AG08395 (cell line): ENCODE measurements at places on chromosomes 7 and 10.

- no peak for DNase-seq
Observed at GRCh38 chr10:70759781-70760180, 25.4 kb downstream of the TBATA start.

DNA sequence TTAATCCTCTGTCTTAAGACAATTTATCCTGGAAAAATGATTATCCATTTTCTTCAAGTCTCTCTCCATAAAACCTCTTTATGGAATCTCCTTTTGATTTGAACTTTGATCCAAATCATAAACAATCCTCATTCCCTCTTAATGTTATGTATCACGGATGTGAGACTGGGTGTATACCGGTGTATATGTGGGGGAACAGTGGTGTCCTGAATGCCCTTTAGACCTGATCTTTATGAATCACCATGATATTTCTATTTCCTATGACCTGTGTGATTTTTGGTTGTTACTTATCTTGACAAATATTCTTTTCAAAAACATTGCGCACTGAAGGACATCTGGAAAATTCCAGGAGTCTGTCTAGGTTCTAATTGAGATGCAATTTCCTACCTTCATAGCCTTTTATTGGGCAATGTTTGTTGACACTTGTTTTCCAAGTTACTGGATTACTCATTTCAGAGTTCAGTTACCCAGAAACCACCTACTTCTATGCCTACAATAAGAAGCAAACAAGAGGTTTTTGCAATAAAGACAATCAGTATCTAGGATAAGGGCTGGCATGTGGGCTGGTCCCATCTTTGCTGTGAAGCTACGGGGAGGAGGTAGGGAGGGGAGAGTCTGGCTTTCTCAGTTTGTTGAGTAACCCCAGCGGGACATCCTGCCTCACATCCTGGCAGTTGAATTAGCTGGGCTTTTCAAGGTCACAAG is 190.4 kb downstream of the CTTNBP2 start:
- no peak for DNase-seq

DNA sequence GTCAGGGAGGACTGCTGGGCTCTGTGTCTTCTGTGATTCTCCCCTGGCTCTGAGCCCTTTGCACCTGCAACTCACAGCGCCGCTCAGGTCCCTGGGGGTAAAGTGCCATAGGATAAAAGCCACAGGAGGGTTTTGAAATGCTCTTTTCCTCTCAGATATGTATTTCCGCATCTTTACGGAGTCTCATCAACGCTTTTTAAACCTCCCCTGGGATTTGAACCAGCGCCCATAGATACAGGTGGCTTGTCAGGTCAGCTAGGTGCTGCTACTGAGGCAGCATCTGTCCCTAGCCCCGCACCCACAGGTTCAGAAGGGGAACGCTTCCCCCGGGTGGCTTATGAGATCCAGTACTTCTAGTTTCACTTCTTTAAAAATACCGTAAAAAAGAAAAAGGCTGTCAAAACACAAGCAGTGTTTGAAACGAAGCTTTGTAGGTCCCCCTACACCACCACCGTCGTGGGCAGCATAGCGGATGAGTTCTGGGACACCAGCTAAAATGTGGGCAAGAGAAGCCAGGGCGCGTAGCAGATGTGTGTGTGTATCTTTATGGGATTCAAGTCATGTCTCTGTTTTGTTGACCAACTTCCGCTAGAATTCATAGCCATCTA is 173.5 kb downstream of the CUX1 start:
- DNase-seq, result no peak

- no peak for DNase-seq
Observed at GRCh38 chr7:155483868-155484325, 26.0 kb downstream of the EN2 start.
